Naive thymus-derived CD8-positive, alpha-beta T cell (primary cell): ENCODE measurements at places on chromosomes 5 and 9.

DNA sequence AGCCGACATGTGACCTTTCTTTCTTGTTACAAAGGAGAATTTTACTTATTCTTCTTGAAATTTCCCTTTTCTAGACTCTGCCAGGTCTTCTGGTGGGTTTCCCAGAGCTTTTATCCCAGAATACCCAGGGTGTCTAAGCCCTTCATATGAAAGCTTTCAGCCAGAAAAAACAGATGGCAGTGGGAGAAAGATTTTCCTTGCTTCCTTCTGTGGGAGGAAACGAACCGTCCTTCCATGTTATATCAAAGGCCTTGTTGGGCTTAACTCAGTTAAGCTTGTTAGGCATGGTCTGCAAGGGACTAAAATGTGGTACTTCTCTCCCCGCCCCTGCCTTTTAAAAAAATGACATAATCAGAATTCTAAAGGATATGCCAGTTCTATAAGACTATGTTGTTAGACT, 47.5 kb downstream of the SPATA31D1 start:
- no peak for DNase-seq

- DNase-seq = no peak
Measured at GRCh38 chr9:137227853-137228505, 677 bp downstream of the RNF224 start.

DNA sequence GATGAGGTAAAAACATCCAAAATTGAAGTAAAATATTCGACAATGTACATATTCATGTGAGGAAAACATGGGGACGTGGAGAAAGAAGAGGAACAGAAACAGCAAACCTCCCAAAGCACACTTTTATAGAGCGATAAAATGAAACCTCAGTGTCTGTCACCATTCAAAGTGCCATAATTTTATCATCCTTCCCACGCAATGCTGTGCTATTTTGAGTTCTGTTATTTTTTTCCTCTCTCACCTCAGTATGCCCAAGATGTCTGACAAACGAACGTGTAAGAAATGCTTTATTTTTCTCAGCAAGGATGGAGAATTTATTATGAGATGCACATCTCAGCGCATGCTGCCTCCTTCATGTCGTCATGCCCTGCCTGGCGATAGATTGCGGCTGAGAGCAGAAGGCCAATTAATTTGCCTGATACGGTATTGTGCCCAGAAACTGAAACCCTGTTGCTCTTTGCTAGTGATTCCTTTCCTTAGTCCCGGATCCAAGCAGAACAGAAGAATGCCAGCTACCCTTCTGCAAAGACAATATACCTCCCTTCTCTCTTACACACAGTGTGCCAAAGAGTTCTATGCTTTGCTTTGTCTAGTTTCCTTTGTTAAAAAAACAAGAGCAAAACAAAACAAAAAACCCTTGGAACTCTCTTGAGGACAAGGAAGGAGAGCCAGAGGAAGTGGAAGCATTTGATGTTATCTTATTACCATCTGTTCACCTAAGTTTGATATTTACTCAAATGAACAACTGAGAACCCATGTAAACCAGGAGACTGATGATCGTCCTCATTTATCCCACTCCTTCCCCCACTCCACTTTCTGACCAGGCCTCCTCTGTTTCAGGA, 192.4 kb downstream of the SEMA6A start:
- no peak for DNase-seq

GRCh38 chr5:18740301-18740700, 1106.0 kb downstream of the TAF11L14 start:
- no peak for DNase-seq

DNA sequence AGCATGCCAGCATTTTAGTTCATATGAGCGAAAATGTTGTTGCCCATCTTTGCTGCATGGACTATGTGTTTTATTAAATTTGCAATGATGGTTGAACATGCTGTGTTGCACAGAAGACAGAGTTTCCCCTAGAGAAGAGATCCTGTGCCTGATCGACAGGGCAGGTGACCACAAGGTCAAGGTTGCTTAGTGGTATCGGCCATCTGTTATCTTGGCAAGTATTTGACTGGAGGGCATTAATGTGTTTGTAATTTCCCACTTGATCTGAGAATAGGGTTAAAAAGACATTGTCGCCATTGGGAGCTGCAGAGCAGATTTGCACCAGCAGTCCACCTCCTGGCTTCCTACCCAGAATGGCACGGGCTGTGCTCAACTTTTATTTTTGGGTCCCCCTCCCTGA, 1523.6 kb upstream of the WWC1 start:
- no peak for DNase-seq

GRCh38 chr9:133615606-133616188, 6.5 kb upstream of the FAM163B start:
- no peak for DNase-seq

DNA sequence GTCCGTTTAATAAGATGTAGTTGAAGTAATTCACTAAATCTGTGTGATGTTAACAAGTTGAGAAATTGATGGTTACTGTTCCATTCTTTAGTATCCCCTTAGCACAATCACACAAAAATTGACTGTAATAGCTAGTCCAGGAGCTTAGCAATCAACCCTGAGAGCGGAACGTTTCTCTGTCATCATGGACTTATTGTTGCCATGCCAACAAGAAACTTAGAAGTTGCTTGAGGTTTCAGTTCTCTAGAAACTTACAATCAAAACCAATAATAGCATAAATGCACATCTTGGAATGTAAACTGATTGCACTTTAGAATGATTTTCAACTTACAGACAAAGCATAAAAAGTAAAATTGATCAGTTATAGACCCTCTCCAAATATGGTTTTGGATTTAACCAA, 125.4 kb upstream of the ANKH start:
- DNase-seq = no peak

- no peak for DNase-seq
Measured at GRCh38 chr5:57653636-57654290, 171.2 kb upstream of the ACTBL2 start.

- no peak for DNase-seq
Measured at GRCh38 chr5:73354406-73354805, 94.2 kb downstream of the FOXD1 start.

DNA sequence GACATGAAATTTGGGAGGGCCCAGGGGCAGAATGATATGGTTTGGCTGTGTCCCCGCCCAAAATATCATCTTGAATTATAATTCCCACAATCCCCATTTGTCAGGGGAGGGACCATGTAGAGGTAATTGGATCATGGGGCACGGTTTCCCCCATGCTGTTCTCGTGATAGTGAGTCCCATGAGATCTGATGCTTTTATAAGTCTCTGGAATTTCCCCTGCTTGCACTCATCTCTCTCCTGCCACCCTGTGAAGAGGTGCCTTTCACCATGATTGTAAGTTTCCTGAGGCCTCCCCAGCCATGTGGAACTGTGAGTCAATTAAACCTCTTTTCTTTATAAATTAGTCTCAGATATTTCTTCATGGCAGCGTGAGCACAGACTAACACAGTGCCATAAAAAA, 11.3 kb downstream of the FBXO10 start:
- no peak for DNase-seq

GRCh38 chr9:126320158-126320922, 6.3 kb upstream of the MVB12B start:
- DNase-seq = no peak

DNA sequence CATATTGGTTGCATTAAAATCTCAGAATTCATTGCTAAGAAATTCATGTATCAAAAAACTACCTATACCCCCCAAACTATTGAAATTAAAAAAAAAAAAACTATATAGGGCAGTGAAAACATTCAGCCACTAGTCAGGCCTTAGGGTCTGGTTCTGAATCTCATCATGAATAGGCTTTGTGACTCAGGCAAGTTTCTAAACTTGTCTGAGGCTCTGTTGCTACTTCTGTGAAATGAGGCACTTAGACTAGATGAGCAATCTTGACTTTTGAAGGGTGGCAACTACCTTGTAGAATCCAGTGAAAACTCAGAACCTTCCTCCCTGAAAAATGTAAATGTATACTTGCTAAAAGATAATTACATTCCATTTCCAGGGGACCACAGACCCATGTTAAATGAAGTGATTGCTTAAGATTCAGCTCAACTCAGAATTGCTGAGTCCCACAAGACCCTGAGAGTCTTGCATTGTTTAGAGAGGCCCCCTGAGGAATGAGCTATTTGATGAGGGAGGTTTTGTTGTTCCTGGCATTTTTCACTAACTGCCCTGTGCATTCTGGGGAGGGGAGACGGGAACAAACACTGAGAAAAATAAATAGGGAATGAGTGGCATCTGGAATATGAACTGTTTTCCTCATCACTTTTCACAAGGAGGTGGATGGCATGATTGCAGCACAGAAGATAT, 29.5 kb downstream of the RAI14 start:
- DNase-seq = no peak
